ENCODE measurements at places on chromosomes 4 and X.

DNA sequence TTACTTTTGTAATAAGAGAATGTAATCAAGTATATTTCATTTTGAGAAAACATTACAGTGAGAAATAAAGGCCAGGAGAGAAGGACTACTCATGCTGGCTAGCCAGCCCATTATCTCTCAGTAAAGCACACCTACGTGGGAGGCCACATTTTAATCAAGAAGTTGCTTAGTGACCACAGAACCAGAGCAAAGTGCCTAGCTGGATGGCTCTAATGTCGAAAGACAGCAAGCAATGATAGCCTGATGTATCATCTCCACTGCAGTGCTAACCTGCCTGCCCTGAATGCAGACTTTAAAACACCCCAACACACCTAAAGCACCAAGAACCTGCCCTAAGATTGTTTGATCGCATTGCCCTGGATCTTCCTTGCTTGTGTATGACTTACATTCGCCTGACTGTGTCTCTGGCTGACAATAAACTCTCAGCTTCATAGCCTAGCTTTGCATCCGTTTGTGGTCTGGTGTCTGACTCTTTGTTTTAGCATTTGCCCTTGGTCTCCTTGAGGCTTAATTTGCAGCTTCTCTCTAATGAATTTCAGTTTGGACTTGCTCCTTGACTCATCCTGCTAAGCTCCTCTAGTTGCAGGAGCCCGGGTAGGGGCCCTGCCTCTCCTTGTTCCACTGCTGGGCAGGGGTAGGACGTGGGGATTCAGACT, 31.4 kb upstream of the SOWAHD start:
- no peak for DNase-seq

DNA sequence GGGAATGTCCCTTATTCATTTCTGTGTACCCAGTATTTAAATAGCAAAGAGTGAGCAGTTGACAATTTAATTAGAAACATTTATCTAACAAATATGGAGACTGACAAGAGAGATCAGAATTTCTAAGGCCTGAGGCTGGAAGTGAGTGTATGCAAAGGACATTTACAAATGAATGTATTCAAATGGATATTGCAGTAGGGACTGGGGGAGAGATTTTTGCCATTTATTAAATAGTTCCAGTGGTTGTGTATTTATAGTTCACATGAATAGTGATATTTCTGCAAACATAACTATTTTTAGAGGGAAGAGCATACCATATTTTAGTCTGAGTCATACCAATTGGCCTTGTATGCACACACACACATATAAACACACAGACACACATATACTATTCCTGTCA, 592.4 kb downstream of the GLUD2 start:
- DNase-seq: no peak

- DNase-seq: no peak
Observed at GRCh38 chr4:76539979-76540378, 105.0 kb downstream of the SHROOM3 start.

DNA sequence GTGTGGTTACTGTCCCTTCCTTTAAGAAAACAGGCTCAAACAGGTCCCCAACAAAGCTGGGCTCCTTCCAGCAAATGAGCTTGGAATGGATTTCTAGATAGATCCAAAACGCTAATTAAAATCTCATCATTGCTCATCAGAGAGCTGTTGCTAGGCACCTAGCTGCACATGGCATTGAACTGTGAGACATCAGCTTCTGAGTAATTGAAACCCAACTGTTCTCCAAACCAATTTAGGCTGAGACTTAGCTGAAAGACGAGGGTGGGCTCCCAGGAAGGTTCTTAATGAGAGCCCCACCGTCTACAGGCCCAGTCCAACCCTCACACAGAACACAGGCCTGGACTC, 59.1 kb downstream of the FAM184B start:
- DNase-seq: no peak

- no peak for DNase-seq
Observed at GRCh38 chr4:38106886-38107514, 146.8 kb downstream of the PTTG2 start.

DNA sequence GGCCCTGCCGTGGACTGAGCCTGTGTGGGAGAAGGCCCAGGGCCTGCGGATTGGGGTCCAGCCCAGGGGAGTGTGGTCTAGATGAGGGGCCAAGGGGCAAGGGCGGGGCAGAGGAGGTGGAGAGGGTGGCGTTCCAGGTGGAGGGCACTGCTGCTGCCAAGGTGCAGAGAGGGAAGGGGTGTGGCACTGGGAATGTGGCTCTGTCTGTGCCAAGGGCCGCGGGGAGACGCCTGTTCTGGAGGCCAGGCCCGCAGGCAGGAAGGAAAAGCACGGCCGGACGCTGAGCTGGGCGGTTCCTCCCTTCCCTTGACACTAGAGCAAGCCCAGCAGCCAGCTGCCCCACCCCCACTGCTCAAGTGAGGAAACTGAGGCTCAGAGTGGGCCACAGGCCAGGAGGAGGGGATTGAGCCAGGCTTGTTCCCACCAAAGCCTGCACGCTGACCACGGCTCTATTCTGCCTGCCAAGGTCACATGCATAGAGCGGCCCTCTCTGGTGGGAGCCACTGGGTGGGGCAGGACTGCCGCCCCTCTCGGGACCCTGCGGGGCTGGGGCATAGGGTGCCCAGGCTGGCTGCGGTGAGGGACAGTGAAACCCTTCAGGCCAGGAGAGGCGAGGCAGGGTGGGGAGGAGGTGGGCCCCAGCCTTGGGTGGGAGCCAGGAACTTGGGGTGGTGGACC, 13.0 kb downstream of the SH3BP2 start:
- DNase-seq: no peak

GRCh38 chr4:126799971-126800574, 832.7 kb upstream of the INTU start:
- DNase-seq: no peak

GRCh38 chr4:171542640-171543039, 270.6 kb upstream of the GALNTL6 start:
- no peak for DNase-seq

DNA sequence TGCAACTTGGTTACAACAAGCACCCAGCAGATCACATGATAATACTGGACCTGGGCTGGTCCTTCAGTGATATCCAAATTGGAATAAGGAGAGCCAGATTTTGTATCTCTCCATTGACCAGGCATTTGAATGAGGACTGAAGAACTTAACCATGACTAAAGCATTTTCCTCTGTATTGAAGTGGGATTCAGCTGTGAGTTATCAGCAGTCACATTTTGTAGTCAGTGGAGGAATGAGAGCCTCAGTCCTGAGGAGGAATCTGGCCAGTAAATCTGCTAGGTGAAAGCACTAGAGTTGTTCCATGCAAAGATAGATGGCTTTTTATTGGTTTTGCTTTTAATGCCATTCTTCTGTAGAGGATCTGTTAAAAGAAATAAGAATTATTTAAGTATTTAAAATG, 1506.0 kb downstream of the PCDH7 start:
- DNase-seq: no peak

DNA sequence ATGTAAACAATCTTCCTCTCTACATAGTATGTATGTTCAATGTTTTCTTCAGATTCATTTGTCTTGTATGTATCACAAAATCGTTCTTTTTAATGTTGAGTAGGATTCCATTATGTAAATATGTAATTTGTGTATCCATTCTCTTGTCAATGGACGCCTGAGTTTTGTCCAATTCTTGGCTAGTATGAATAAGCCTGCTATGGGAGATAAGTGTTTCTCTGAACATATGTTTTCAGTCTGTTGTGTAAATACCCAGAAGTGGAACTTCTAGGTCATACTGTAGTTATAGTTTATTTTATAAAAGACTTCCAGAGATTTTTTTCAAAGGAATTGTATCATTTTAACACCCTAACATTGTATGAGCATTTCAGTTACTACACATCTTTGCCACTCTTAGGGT, 2.8 kb downstream of the SMIM31 start:
- no peak for DNase-seq

GRCh38 chrX:331151-331824, 12.7 kb upstream of the GTPBP6 start:
- no peak for DNase-seq

DNA sequence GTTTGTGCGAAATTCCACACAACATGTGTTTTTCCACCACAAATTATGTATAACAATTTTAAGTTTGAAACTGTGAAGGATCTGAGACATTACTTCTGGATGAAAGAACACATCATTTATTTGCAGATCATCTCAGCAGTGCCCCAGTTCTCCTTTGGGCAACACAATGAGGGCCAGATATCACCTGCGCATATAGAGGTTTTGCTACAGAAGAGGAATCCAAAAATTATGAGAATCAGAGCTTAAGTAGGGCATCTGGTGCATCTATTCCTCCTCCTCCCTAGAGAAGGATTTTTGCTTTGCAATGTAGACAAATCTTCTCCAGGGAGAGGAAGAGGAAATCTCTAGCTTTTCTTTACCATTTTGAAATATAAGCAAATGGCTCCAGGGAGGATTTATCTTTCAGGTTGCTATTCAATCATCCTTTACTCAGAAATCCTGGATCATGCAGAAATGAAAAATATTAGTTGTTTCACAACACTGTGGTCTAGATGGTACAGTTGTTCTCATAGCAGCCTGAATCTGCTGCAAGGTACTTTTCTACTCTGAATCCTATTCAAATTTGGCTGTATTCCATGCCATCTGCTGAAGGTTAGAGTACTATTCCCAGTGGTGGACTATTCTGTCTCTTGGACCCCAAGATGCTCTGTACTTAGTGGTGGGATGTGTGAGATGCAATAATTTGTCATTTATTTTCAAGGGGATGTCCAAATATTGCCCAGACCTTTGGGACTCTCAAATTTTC, 132.1 kb downstream of the SNCA start:
- peak; percentile 4 for DNase-seq

DNA sequence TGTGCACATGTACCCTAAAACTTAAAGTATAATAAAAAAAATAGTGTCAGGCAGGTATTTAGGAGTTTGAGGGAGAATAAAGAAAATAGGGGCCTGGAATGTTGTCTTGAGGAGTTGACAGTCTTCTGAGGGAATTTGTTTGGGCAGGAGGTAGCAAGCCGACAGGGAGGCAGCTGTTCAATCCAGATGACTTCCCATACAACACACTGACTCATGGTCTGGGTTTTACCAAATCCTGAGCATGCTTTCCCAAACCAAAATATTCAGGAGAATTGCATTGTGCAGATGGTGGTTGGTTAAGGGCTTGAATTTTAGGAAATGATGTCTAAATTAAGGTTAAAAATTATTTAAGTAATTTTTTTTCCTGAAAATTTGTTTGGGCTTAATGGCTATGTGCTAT, 430.0 kb downstream of the INPP4B start:
- DNase-seq: no peak

- DNase-seq: no peak
Observed at GRCh38 chr4:11299016-11299415, 129.7 kb downstream of the HS3ST1 start.

DNA sequence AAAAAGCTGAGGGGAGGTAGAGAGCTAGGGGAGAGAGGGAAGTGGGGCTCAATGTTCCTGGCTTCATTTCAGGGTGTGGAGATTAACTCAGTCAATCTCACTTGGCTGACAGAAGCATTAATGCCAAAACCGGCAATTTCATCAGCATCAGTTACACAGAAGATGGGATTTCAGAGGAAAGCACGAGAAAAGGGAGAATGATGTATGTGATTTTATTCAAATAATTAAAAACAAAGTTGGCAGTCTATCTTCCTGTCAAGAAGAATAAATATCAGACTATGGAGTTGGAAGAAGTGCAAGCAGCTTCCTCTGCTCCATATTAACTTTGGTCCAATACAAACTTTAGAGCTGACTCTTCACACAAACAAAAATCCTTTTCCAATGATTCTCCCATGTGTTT, 29.6 kb upstream of the HCCS start:
- DNase-seq: no peak

DNA sequence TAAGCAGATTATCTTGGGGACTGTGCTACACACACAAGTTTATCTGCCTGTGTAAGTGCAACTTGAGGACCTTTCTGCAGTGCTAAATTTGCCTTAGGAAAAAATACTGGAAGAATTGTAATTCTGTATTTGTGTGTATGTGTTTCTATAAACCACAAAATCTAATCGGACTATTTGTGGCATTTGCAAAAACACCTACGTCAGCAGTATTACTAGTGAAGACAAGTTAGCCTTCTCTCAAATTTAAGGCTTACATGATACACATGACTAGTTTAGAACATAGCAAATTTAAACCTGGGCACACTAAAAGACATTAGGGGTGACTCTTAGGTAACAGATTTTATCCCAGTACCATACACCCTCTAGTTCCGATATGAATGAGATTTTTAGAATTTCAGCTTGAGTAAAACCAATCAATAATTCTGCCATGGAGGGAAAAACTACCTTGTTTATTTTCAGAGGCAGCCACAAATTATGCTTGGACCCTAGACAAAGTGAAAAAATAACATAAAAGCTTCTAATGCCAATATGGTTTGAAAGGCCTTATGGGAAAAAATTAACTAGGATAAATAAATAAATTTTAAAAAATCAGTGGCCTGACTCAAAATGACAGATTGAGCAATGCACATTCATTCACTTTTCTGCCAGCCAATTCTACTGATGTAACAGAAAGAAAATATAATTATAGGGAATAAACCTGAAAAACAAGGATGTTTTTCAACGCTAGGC, 176.4 kb downstream of the SNCA start:
- DNase-seq: no peak

DNA sequence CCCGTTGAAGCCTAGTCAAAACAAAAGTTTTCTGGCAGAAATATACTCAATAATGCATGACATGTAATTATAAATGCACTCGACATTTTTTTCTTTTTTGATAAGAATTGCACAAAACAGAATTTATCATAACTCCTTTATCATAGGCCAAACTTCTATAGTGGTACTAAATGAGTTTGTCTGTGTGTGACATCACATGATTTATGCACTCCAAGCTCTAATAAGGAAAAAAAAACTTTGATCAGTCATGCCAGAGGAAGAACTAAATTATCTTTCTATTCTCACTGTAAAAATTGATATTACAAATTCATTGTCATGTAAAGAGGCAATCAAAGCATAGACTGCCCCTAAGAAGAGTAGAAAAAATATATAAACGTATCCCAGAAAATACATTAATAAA, 112.4 kb upstream of the NOCT start:
- no peak for DNase-seq

DNA sequence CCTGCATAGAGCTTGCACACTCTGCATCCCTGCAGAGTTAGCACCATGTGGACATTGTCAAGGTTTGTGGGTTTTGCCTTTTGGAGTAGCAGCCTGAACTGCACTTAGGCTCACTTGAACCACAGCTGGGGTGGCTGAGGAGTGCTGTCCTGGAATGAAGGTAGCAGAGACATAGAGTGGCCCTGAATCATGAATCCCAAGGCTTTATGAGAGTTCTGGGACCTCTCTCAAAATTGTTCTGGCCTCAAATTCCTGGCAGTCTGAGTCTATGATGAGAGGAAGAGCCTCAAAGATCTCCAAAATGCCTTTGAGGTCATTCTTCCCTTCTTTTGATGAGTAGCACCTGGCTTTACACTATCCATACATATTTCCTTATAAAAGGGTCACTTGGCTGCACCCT, 37.1 kb upstream of the ADH1C start:
- DNase-seq: no peak

GRCh38 chrX:111411983-111412382, at the start of gene DCX:
Gene DCX, minus strand, starts transcription at chrX:111412192. Its CDS starts 1,794 bp downstream, at chrX:111410398.
- no peak for DNase-seq

DNA sequence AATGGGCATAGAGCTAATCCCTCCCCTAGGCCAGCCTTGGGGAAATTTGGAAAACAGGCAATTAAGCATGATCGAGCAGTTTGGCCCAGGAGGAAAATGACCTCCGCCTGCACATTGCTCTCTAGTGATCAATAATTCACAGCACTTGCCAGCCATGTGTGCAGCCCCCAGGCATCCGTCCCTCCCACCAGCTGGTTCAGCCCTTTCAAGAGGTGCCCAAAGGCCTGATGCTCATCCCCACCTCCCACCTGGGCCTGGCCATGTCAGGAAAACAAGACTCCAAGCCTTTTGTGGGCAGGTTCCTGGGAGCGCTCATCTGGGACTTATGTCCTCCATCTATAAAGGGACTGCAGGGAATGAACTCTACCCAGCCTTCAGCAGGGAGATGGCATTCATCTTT, 17.5 kb upstream of the PPP2R2C start:
- no peak for DNase-seq

All from DMS 273 treated with DMSO at 0.1 percent for 48 hours (cell line).